Activated B cell treated with CpG ODN at 0.5 μM for 24 hours (primary cell): ENCODE measurements at places on chromosomes 13 and 19.

- H3K36me3 ChIP-seq = peaks cover 14% of the 10 kb centered on the region
- H3K4me1 ChIP-seq = peaks cover 51% of the 10 kb centered on the region
- peak; percentile 58 for DNase-seq
- H3K4me3 ChIP-seq = peak overlapping the region; percentile 89
Observed at GRCh38 chr19:13095393-13095784, 7.3 kb downstream of the LYL1 start.

DNA sequence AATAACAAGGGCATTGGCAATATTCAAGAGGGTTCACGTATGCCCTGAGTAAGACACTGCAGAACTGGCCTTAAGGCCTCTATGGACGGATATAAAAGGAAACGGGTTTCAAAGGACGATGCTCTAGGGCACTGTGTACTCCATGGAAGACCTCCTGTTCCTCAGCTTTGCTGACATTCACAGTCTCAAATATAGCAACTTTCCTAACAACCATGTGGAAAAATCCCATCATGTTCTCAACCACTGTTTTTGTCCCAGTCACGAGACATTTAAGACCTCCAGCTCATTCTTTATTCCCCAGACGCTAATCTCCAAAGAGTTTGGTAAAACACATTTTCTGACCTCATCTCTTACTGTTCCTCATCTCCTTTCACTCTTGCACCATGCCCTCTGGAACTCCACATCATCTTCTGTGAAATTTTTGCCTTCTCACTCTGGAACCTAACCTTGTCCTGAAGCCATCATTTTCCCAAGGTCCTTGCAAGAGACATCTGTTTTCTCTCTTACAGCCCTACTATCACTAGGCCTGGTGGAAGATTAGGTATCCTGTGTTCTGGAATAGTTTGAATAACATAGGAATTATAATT, 37.6 kb downstream of the SPRY2 start:
- H3K27ac ChIP-seq = no peak overlapping the region
- no peaks in the 10 kb centered on the region for H3K36me3 ChIP-seq
- no peak overlapping the region for H3K4me3 ChIP-seq
- H3K27me3 ChIP-seq = no peaks in the 10 kb centered on the region
- no peak for DNase-seq

- no peak overlapping the region for H3K4me3 ChIP-seq
- no peak overlapping the region for H3K27ac ChIP-seq
- peaks cover 5% of the 10 kb centered on the region for H3K4me1 ChIP-seq
- peaks cover 15% of the 10 kb centered on the region for H3K36me3 ChIP-seq
- DNase-seq = no peak
Observed at GRCh38 chr13:41700790-41701310, 243.5 kb downstream of the RGCC start.

DNA sequence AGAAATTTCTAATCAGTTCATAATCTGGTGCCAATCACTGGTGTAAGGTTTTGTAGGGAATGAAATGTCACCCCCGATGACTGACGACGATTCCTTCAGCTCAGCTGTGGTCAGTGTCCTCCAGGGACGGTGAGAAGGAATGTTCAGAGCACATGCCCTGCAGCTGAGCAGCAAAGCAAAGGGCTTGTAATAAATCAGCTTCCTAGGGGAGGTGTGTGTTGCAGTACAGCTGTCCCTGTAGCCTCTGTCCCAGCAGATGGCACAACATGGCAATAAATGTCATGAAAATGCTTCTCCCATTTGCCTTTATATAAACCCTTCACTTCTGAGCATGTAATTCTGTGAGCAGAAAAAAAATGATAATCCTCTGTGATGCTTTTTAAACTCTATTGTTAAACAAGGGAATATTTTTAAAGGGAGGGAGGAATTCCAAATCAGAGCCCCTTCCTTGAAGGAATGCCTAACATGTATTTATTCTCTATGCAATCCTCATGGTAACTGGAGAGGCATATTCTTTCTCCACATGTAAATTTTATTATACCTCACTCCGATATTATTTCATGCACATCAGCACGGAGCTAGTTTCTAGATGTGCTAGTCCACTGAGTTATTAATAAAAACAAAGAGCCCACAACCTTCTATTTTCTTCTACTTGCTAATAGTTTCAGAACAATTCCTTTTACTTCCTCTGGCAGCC, 102.5 kb downstream of the FAM216B start:
- peaks cover 33% of the 10 kb centered on the region for H3K36me3 ChIP-seq
- DNase-seq = no peak
- H3K4me3 ChIP-seq = no peak overlapping the region
- H3K27ac ChIP-seq = no peak overlapping the region
- H3K4me1 ChIP-seq = no peaks in the 10 kb centered on the region

DNA sequence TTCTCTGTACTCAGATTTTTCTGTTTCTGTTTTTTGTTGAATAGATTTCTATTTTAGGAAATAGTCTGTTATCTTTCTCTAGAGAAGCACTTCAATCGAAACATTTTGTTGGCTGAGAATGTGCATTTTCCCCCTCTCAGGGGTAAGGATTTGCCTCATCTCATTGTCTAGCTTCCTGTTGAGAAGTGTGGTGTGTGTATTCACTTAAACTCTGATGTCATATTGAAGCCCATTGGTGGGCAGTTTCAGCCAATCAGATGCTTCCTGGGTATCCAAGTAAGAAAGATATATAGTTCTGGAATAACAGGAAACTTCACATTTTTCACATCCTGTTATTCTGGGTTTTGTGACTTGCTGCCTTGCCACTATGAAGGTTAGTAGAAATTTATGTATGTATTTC, 87.6 kb downstream of the ARHGEF7 start:
- peaks cover 87% of the 10 kb centered on the region for H3K4me1 ChIP-seq
- peak overlapping the region; percentile 74 for H3K27ac ChIP-seq
- H3K27me3 ChIP-seq = no peaks in the 10 kb centered on the region
